ENCODE measurements at places on chromosomes 13 and 19.

GRCh38 chr13:73340069-73340468 is 281.3 kb downstream of the KLF5 start:
- no peak for DNase-seq

DNA sequence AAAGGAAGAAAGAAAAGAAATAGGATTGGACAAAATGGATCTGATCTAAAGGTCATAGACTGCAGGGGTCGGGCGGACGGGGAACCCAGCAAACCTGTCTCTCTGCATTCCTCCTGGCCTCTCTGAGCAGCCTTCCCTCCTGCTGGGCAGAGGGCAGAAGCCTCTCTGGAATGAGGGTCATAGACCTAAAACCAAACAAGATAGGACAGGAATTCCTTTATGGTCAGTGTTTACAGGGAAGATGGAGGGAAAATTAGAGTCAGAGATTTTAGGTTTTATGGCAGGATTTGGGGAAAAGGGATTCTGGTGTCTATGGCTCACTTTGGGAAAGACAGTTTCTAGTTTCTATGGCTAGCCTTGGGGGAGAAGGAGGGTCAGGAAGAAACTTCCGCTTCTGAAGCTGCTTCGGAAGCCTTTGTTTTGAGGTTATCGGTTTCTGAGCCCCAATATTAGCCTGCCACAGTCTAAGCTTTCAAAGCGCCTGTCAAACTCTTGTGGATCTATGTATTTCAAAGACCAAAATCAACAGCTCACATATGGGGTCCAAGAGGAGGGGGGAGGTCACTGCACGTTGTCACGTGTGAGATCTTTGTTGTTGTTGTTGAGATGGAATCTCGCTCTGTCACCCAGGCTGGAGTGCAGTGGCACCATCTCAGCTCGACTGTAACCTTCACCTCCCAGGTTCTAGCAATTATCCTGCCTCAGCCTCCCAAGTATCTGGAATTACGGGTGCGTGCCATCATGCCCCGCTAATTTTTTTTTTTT is 18.9 kb upstream of the DPRX start:
- no peak for DNase-seq

DNA sequence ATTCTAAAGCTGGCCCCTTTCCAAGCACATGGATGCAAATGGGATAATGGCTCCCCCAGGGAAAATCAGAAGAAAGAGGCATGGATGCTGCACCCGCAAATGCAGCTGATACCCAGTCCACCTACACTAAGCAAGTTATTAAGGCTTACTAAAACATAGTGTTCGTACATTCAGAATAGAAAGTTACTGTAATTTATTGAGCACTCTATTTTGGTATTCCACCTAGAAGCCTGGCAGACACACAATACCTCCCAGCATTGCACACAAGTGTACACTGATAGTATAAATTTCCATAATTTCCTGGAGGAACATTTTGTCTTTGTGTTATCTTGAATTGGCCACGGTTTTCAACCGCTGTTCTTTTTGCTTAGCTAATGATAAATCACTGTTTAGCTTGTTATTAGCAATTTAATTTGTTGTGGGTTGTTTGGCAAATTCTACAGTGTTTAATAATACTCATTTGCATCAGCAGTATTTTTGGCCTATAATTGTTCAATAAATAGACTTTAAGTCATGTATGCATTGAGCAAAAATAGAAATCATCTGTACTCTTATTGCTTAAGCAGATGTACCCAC is 94.5 kb upstream of the MRI1 start:
- no peak for DNase-seq

DNA sequence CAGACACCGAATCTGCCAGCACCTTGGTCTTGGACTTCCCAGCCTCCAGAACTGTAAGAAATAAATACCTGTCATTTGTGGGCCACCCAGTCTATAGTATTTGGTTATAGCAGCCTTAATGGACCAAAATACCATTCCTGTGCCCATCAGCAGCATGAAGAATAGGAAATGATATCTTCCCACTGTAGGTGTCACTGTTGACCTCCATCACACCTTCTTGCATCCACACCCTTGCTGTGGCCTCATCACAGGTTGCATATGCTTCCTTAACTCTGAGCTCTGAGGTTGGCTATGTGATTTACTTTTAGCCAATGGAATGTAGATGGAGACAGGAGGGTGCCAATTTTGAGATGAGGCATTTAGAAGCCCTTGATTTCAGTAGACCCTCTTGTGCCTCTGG is 242.0 kb upstream of the TSHZ3 start:
- no peak for DNase-seq

GRCh38 chr13:58472483-58472882 is 840.9 kb downstream of the PCDH17 start:
- no peak for DNase-seq

GRCh38 chr13:88704600-88705275 is 1033.6 kb downstream of the SLITRK5 start:
- no peak for DNase-seq

DNA sequence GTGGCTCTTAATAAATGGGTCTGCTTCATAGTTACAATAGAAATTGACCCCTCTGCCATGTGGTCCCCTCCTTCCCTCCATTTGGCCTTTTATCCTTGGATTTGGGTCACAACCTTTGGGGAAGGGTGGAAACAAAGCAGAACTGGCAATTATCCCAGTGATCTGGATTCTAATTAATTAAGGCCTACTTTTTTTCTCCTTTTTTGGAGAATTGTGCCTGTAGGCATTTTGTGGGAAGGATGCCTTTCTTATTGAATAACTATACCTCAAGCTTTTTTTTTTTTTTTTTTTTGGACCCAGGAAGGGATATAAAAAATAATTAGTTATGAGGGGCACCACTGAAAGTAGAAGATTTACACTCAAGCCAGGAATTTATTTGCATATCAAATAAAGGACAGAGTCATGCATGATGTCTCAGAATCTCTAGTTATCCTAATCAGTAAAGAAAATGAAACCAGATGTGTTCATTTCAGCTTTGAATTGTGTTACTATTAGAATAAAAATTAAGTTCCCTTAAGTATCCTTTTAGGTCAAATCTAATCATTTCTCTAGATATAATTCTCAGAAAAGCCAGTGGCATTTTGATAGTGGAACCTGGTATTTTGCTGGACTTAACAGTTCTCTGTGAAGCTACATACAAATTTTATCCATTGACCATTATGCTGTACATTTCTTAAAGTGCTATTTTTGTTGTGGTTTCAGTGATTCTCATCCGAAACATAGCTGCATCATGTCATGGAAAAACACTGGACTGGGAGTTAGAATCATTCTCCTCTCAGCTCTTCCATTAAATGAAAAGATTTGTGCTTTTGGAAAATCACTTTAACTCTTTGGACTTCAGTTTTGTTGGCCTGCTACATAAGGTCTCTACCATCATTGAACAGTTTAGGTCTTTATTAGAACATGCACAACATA is 129.3 kb downstream of the KCNRG start:
- no peak for DNase-seq

DNA sequence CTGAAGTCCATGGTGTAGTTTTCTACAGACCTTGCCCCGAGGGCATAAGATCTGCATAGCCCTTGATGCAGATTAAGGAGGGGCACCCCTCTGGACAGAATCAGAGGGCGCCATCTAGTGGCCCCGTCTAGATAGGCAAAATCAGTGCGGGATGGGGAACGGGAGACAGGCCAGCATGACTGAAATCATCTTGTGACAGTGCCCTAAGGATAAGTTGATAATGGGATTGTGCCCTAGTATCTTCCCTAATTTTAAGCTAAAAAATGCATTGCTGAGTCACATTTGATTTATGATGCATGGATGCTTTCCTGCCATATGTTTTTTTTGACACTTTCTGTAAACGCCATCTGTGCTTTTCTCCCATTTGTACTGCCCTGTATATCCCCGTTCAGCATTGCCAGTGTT is 19.0 kb upstream of the GPI start:
- DNase-seq: peak; percentile 83

DNA sequence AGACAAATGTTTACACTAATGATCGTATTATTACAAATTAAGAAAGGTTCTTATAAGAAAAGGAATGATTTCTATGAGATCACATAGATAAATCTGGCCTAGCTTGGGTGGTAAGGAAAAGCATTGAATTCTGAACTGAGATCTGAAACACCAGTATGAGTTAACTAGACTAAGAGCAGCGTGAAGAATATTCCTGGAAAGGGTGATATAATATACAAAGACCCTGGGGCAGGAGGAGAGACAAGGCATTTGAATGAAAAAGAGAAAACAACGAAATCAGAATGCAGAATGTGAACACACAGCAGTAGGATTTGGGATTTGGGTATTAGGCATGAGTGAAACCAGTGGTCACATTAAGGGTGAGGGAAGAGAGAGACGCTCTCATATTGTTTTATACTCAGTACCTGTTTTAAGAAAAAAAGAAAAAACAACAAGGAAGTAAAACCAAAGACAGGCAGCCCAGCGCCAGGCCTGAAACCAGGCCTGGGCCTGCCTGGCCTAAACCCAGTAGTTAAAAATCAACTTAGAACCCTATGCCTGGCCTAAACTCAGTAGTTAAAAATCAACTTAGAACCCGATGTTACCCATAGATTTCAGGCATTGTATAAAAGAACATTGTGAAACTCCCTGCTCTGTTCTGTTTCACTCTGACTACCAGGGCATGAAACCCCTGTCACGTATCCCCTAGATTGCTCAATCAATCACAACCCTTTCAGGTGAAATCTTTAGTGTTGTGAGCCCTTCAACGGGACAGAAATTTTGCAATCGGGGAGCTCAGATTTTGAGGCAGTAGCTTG is 287.1 kb downstream of the ITGBL1 start:
- DNase-seq: no peak
